ENCODE measurements at places on chromosomes 3 and 15.

DNA sequence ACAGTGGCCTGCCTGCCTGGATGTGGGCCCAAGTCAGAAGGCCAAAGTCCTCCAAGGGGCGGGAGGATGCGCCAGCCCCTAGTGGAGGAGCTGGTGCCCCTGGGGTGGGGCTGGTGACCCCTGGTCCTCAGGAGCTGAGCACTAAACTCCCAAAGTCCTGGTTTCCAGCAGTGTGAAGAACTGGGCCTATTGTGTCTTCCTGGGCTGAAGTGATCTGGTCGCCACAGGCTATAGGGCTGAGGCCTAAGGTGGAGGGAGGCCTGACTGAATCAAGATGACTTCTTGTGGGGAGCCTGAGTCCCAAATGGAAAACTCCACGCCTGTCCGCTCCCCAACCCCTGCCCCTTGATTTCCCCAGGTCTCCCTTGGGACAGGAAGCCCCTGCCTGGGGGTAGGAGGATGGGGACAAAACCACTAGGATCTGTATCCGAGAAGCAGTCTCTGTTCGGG is 753 bp upstream of the FES start:
- DNase-seq: no peak
- no peaks in the 10 kb centered on the region for H3K27me3 ChIP-seq
- H3K27ac ChIP-seq: no peak overlapping the region
- peak overlapping the region; percentile 34 for H3K4me3 ChIP-seq

- H3K36me3 ChIP-seq: no peaks in the 10 kb centered on the region
- no peak for DNase-seq
- no peak overlapping the region for H3K27ac ChIP-seq
- H3K27me3 ChIP-seq: peaks cover 68% of the 10 kb centered on the region
- no peak overlapping the region for H3K4me3 ChIP-seq
- H3K4me1 ChIP-seq: peaks cover 28% of the 10 kb centered on the region
These were observed 341.5 kb downstream of the THSD4 start for GRCh38 chr15:71456811-71457210.

DNA sequence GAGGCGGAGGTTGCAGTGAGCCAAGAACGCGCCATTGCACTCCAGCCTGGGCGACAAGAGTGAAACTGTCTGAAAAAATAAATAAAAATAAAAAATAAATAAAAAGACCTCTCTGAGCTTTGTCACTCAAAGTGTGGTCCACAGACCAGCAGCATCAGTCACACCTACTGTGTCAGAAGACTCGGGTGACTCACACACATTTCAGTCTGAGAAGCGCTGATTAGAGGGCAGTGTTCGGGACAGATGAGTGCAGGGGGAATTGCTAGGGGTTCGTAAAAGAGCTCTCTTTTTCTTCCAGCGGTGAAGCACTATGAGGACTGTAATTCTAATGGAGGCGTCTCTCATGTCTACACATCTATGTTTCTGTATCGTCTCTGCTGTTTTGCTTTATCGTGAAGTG is 5.7 kb downstream of the PODXL2 start:
- H3K36me3 ChIP-seq: no peaks in the 10 kb centered on the region
- DNase-seq: no peak
- peaks cover 45% of the 10 kb centered on the region for H3K4me1 ChIP-seq
- H3K4me3 ChIP-seq: no peak overlapping the region
- peaks cover 11% of the 10 kb centered on the region for H3K27me3 ChIP-seq

DNA sequence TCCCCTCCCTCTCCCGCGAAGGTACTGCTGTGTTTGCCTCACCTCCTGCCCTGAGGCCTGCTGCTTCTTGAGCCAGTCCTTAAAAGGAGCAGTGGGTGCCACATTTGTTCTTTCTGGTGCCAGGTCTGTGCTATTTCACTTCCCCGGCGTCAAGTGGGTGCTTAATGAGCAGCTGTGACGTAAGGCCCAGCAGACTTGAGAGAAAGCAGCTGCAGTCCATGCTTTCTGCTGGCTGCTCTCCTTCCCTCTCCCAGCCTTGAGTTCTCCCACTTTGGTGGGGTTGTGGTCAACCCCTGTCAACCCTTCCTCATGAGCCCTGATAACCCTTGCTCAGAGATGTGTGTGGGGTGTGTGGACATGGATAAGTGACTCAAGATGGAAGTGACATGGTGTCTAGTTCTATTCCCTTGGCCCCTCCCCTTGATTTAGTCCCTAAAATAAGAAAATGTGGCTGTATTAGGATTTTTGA is 6.9 kb downstream of the INAFM2 start:
- DNase-seq: no peak
- no peaks in the 10 kb centered on the region for H3K27me3 ChIP-seq
- H3K4me1 ChIP-seq: peaks cover 55% of the 10 kb centered on the region
- no peak overlapping the region for H3K4me3 ChIP-seq
- no peaks in the 10 kb centered on the region for H3K36me3 ChIP-seq
- H3K27ac ChIP-seq: peak overlapping the region; percentile 48

DNA sequence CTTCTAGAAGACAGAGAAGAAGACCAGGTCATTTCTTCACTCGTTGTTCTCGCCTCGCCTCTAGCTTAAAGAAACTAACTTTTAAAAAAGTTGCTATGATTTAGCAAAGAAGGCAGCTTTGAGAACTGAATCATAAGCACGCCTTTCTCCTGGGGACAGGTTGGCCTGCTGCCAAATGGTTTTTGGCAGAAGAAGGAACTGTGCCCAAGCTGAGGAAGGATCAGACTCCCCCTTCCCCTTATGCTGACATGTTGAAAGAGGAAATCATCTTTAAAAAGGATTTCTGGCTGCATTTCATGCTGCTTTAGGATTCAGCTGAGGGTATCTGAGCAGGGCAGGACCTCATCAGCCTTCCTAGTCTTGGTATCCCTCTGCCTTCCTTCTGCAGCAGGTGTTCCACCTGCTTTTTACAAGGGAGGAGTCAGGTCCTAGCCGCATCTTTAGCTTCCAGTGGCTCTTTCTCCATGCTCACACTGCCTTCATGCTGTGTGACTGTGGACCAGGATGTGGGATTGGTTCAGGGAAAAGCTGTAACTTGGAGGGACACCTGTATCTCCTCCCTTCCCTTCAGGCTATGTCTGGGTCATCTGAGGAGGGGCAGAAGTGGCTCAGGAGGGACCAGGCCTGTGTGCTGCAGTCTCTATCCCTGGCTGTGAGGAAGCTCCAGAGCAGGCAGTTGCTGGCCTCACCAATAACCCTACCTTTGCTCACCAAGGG is 34.1 kb upstream of the HACD2 start:
- no peak for DNase-seq
- peaks cover 3% of the 10 kb centered on the region for H3K36me3 ChIP-seq
- peaks cover 19% of the 10 kb centered on the region for H3K4me1 ChIP-seq
- H3K27ac ChIP-seq: peak overlapping the region; percentile 71
- no peak overlapping the region for H3K4me3 ChIP-seq

DNA sequence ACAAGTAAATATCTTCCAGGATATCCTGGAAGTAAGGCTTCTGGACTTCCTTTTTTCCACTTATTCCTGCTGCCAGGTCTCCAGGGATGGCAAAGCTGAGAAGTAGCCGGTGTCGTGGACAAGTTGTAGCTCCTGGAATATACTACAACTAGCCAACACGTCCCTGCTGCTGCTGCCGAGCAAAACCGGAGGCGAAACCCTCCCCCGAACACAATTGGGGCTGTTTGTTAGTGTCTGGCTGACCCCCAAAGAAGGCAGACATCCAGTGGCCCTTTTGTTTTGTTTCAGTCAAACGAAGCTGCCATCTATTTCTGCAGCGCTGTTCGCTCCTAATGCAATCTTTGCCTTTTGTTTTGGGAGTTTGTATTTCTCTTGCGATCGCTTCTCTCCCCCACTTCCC is 45.3 kb upstream of the EIF5A2 start:
- H3K4me3 ChIP-seq: no peak overlapping the region
- no peaks in the 10 kb centered on the region for H3K27me3 ChIP-seq
- no peak overlapping the region for H3K27ac ChIP-seq

- peaks cover 18% of the 10 kb centered on the region for H3K4me1 ChIP-seq
- H3K4me3 ChIP-seq: peak overlapping the region; percentile 86
- no peak for DNase-seq
- H3K27me3 ChIP-seq: no peaks in the 10 kb centered on the region
- no peak overlapping the region for H3K27ac ChIP-seq
These were observed 1.1 kb upstream of the GYG1 start for GRCh38 chr3:148990236-148990635.
